ENCODE measurements at places on chromosomes 5 and 9.

- no peak for DNase-seq
These were observed 178.0 kb downstream of the RFK start for GRCh38 chr9:76216161-76216649.

DNA sequence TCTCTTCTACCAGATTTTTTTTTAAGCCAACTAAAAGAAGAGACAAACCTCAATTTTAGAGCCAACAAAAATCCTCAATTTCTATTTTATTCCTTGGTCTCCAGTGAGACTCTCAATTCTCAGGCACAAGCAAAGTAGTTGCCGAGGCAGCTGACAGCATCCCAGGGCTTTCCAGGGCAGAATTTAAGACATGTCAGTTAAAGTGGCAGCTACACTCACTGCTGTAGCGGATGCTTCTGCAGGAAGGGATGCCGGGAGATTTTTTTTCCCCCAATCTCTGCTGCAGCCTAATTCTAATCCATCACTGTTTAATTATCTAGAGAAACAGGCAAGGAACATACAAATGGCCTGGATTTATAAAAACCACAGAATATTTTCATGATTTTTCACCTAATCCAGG is 57.0 kb downstream of the TTC39B start:
- DNase-seq = no peak

GRCh38 chr5:9282211-9282610 is 263.7 kb downstream of the SEMA5A start:
- no peak for DNase-seq

DNA sequence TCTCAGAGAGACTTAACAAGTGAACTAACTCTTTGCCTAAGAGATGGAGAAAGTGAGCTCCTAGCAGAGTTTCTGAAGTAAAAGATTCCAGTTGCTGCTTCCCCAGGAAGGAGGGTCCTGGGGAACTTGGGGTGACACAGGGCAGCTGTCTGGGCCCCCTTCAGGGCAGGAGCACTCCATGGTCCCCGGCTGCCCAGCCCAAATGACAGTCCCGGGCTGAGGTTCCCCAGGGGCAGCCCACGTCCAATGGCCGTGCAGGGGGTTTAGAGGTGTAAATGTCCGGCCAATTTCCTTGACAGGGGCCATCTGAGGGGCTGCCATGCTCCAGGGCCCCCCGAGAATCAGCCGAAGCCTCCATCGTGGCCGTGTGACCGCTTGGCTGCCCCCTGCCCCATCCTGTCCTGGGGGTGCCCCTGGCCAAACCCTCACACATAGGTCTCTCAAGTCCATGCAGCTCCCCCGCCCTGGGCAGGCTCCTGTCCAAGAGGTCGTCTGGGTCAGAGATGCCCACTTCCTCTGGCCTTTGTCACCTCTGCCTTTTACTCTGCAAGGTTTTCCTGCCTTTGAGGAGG is 5.5 kb upstream of the PPP1R26 start:
- no peak for DNase-seq

GRCh38 chr5:176440927-176441706 is 7.1 kb upstream of the FAF2 start:
- no peak for DNase-seq

DNA sequence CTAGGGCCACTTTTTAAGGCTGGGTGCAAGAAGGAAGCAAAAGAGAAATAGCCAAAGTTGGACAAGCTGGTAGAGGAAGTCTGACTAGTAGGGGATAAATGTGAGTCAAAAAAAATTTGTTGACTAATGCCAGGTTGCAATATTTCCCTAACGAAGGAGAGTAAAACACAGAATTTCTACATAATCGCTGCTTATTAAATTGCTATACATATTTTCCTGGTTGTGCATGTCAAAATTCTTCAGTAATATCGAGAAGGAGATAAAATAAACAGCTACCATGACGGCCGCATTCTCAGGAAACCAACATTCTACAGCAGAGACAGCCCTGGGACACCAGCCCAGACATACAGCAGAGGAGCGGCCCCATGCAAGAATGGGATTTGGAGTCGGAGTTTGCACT is 148.3 kb downstream of the ESM1 start:
- DNase-seq = no peak

DNA sequence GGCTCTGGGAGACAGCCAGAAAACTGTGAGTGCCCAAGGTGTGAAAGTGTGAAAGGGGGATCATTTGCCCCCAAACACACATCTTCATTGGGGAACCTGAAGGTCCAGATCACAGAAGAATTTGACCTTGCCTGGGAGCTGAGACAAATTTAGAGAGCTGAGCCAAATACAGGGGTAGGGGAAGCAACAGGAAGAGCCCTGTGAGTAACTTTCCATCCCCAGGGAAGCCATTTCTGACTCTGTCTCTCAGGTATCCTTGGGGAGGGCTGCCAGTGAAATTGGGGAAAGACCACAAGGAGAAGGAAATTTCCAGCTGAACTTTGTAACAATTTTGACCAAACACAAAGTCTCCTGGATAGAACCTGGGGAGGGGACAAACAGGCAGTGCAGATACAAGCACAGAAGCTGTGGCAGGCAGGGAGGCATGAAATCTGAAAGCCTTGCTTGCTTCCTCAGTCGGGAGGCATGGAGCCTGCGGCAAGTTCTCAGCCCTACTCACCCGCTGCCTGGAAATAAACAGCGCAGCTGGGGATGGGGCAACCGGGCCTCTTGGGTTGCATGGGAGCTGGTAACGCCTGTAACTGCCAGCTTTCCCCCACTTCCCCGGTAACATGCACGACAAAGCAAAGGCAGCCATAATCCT is 31.5 kb upstream of the ZCCHC9 start:
- no peak for DNase-seq

DNA sequence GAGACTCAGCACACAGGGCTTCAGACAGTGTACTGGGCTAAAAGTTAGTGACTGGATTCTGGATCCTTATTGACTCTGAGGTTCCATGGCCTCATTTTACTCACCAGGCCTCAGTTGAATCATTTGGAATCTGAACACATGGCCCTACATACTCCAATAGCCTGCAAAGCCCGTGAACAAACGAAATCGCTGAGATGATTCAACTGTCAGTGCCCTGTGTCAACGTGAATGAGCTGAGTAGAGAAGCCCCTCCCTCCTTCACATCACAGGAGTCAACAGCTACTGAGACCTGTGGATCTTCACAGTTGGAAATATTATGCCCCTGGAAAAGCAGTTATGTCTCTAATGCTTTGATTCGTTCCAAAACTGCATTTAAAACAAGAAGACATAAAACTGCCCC is 429.3 kb downstream of the GADD45G start:
- DNase-seq = no peak

- no peak for DNase-seq
These were observed 30.6 kb downstream of the EDIL3 start for GRCh38 chr5:84354101-84354500.

DNA sequence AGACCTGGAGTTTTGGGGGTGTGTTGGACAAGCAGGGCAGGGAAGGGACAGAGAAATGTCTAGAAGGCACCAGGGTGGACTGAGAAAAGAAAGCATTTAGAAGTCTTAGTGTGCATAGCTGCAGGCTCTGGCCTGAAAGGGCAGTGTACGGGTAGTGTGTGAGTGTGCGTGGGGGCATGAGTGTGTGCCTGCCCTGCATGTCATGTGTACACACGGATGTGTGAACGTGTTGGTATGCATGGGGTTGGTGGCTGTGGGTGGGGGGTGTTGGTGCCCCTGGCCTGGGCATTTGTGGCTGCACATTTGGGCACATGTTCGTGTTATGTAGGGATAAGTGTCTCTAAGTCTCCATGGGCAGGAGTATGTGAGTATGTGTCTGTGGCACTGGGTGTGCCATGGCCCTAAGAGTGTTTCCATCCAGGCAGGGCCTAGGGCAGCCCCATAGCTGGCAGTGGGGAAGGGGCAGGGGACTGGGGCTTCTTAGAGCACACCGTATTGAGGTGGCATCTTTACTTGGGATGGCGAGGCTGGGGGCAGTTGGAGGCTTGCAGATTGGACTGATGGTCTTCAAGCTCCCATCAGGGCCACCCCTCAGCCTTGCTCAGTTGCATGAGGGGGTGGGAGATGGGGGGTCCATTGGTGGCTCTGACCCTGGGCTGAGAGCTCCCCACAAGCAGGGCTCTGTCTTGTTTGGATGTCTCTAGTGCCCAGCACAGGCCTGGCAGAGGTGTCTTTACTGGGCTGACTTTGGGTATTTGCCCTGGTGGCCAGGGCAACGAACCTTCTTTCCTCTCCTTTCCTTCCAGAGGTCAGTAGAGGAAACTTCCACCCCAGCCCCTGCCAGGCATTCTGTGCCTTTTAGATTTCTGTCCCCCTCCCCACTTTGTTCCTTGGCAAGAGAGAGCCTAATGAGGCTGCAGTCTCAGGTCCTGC is 15.0 kb downstream of the PSD2 start:
- DNase-seq = no peak

- DNase-seq = no peak
These were observed 1.5 kb upstream of the KCNN2 start for GRCh38 chr5:114360357-114360756.

Data from NCI-H1436 (cell line).